ENCODE measurements at places on chromosomes 3 and 15.

- DNase-seq: no peak
These were observed 4.3 kb downstream of the CHAC1 start for GRCh38 chr15:40957581-40958051.

- DNase-seq: no peak
These were observed 165.2 kb downstream of the PGPEP1L start for GRCh38 chr15:98842192-98842972.

- no peak for DNase-seq
These were observed 415.7 kb downstream of the PLCL2 start for GRCh38 chr3:17300441-17300840.

GRCh38 chr15:85831415-85832113, 36.8 kb upstream of the KLHL25 start:
- no peak for DNase-seq

GRCh38 chr3:70000028-70000410, 486 bp downstream of the SAMMSON start:
- no peak for DNase-seq

DNA sequence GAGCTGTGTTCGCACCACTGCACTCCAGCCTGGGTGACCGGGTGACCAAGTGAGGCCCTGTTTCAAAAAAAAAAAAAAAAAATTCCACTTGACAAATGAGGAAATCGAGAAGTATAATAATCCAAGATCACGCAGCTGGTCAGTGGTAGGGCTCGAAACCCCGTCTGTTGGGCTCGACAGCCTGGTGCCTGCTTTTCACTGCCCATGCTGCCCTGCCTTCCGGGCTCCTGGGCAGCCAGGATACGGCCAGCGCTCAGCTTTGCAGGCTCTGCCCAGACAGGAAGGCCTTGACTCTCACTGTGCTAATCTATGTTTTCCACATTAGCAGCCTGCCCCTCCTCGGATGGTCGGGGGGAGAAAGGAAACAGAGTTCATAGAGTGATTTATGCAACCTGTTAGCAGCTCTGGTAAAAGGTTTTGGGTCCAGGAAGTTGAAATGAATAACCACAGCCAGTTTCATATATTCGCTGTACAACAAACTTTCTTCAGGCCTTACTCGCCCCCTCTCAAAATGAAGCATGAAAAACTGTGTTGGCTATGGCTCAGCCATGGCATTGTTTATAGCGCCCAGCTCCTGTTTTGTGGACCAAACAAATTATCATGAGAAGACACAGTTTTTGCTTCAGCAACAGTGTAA, 108.8 kb downstream of the XXYLT1 start:
- DNase-seq: no peak

GRCh38 chr3:158109295-158109803, 540 bp upstream of the RSRC1 start:
- no peak for DNase-seq

DNA sequence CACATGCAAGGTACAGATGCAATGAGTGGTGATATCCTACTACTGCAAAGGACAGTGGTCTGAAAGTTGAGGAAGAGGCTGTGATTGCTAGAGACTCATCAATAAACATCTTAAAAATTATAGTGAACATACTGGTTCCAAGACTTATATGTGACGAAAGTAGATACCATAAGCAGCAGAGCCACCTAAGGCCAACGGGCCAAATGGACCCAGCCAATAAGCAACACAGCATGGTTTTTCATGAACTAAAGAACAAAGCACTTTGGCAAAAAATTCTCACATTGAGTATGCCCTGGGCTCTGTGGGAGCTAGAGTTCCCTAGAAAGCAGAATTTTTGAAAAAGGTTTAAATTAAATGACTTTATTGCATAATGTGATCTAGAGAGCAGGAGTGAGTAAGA, 272.1 kb downstream of the SI start:
- DNase-seq: no peak

GRCh38 chr15:58505581-58505980, 73.8 kb downstream of the LIPC start:
- DNase-seq: no peak

DNA sequence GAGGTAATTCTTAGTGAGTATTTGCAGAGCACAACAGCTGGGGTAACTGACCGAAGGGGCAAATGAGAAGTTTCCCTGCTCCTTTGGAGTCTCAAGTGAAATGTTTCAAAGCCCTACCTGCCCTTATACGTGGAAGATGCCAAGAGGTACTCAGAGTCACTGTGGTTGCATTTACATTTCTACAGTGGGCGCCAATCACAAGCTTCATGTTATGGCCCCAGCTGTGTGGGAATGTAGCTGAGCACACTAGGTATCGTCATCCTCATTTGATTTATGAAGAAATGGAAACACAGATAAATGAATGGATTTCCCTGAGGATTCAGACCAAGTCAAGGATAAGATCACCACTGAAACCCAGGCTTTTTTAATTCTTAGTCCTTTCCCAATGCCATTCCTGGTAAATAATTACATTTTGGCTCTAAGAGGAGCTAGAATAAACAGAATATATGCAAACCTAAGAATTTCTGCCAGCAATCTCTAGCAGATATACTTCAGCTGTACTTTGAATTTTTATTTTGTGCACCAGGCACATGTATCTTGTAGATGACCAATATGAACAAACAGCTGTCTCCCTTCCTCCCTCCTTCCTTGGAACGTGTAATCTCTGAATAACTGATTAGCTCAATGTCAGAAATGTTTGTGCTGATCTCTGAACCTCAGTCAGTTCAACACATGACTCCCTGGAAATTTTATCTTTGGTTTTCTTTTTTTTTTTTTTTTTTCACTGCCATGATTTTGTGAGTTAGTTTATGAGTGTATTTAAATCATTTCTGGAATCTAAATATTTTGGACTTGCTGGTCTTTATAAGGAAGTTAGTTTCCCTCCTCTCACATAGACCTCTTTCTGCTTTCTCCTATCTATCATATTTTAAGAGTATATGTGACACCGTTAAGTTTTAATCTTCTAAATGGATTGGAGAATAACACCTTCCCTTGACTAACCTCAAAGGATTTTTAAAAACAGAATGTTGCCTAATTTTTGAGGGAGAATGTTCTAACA, 69.2 kb downstream of the MAP2K5 start:
- no peak for DNase-seq

DNA sequence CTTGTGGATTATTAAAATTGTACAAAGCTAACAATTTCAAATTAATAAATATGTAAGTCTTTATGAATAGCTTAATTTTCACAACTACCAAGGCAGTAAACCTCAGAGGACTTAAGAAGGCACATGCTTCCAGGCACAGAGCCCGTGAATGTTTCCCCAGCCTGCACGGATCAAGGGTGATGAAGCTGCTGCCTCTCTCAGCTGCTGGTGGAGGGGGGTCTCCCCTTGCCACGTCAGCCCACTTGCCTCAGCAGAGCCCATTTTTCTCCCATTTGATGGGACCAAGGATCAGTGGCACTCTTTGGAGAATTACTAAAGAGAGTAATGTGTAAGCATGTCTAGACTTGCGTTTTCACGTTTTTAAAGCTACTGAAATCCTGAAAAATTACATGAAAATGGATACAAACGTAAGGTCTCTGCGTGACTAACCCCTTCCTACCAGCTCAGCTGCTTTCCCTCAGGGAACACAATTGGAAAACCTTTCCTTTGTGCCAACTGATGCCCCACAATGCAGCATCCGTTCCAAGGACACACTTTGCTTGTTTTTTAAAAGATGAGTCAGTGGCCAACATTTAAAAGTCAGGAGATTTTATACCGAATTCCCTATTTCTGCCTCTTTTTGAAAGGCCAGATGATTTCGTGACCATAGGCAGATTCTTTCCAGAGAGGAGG, 494.1 kb downstream of the GABRG3 start:
- DNase-seq: no peak

Measured in stimulated activated CD8-positive, alpha-beta memory T cell treated with anti-CD3 and anti-CD28 coated beads, Interleukin-4, amount 100 ng/mL, for 4 hours (primary cell).